ENCODE measurements at places on chromosomes 13 and 19.

GRCh38 chr13:50887151-50887550 lies 22.4 kb upstream of the RNASEH2B start:
- no peak for DNase-seq

GRCh38 chr13:58884353-58885209 lies 1253.0 kb downstream of the PCDH17 start:
- DNase-seq = peak; percentile 15

DNA sequence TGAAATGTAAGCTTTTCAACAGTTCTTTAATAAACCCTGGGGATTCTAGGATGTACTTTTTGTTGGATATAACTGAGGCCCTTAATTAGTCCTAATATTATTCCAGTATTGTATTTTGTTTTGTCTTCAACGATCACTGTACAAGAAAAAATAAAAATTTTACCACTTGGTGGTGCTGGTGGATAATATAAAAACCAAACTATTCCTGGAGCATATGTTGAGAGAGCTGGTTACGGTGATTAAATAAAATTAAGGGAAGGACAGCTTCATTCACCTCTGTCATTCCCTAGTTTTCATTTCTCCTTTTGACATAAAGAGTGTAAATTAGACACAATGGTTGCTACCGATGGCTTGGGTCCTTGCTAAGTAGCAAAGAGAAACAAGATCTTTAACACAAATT lies 598.6 kb upstream of the PCDH20 start:
- DNase-seq = peak; percentile 3

GRCh38 chr19:18764591-18765051 lies 26.5 kb downstream of the COMP start:
- DNase-seq = no peak

GRCh38 chr13:82477436-82477835 lies 1404.8 kb downstream of the SLITRK1 start:
- no peak for DNase-seq

Data from epithelial cell of proximal tubule (primary cell).